ELR (cell line): ENCODE measurements at places on chromosomes 3 and 15.
A peak's percentile ranks its signal among the peaks of the same experiment; 100 is the strongest.

- peak; percentile 76 for DNase-seq
These were observed 60.8 kb upstream of the GALNT15 start for GRCh38 chr3:16113704-16114103.

GRCh38 chr15:77500989-77501388 lies 80.3 kb downstream of the HMG20A start:
- DNase-seq = peak; percentile 32

DNA sequence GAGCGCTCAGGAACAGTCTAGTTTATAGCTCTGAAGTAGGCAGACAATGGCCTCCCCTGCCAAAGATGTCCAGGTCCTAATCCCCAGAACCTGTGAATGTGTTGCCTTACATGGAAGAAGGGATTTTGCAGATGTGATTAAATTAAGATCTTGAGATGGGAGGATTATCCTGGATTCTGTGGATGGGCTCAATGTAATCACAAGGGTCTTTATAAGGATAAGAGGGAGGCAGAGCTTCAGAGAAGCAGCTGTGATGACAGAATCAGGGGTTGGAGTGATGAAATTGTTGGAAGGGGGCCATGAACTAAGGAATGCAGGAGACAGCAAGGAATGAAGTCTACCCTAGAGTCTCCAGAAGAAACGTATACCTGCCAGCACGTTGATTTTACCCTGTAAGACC lies 14.0 kb upstream of the GK5 start:
- no peak for DNase-seq

DNA sequence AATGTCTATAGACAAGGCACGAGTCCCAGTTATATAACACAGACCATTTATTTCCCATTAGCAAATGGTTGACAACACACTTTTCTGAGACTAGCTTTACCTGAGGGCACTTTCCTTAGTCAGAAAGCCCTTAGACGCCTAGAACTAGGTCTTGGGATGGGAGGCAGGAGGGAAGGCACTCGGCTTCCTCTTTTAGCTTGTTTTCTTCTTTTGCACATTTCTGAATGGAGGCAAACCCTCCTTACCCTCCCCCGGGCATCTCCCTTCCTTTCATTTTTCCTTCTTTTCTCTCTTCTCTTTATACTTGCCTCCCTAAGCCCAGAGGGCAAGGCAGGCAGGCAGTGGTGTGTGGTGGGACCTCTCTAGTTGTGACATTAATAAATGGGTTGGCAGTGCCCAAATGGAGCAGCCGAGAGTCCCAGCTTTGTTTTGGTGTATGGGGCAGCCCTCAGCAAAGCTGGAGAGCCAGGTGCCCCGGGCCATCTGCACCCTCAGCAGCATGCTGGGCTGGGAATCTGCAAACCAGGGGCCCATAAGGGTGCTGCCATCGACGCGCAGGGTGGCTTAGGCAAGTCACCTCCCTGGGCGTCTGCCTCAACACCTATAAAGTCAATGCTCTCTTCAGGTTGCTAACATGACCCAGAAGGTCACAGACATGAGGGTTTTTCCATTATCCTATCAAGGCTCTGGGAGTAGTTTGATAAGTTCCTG lies 21.1 kb upstream of the BCL2L10 start:
- DNase-seq = no peak

DNA sequence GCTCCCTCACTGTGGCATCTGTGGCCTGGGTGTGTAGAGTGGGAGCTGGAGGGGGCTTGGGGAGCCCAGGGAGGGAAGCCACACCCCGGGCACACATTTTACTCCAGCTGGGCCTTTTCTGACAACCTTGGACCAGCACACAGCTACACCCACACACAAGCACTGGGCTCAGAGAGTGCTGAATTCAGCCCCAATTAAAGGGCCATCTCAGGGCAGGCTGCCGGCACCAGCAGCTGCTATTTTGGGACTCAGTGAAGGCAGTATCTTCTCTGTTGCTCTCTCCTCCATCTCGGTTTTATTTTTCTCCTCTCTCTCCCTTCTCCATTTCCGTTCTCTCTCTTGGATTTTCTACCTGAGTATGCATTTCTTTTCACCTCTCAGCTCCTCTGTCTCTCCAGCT lies 19.1 kb upstream of the TBC1D21 start:
- no peak for DNase-seq

- peak; percentile 12 for DNase-seq
These were observed 123.2 kb upstream of the RAP2B start for GRCh38 chr3:153038779-153039178.

DNA sequence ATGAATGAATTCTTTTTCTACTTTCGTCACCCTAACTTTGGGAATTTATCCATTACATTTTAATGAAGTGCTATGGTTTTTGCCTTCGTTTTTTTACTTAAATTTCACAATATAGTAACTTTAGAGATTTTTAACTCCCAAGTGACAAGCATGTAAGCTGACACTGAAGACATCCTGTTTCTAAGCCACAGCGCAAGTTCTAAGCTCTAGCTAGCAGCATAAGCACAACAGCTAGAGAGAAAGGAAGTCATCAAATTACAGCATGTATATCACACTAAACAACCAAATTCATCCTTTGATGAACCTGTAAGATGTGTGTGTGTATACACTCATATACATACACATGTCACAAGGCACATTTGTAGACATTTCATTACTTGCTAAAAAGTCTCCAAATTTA lies 119.3 kb downstream of the P3H2 start:
- peak; percentile 19 for DNase-seq

- no peak for DNase-seq
These were observed 158.4 kb downstream of the TIGIT start for GRCh38 chr3:114452256-114452655.

GRCh38 chr15:89827829-89828228 lies 13.2 kb upstream of the ANPEP start:
- no peak for DNase-seq

DNA sequence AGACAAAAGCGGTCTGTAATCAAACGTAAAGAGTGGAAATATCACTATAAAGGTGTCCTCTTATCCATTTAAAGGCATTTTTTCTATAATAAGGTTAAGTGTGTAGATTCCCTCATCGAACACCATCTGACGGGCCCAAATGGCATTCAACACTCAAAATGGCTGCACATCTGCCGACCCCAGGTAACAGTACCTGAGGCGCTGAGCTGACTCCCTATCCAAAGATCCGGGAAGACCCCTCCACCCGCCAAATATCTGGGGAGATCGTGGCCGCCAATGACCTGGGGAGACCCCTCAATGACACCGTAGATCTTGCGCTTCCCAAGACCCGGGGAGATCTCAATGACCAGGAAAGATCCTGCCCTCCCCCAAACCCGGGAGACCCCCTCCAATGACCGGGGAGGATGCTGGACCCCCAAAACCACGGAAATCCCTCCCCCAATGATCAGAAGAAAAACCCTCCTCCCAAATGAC lies 476 bp downstream of the IP6K2 start:
- DNase-seq = peak; percentile 43

GRCh38 chr3:158347966-158348365 lies 223.0 kb upstream of the MLF1 start:
- DNase-seq = peak; percentile 2

- no peak for DNase-seq
These were observed 47.9 kb upstream of the LIPC start for GRCh38 chr15:58383876-58384275.

GRCh38 chr3:137041251-137041650 lies 83.5 kb downstream of the IL20RB start:
- DNase-seq = no peak

GRCh38 chr3:10774129-10774670 lies 41.8 kb upstream of the SLC6A11 start:
- no peak for DNase-seq

DNA sequence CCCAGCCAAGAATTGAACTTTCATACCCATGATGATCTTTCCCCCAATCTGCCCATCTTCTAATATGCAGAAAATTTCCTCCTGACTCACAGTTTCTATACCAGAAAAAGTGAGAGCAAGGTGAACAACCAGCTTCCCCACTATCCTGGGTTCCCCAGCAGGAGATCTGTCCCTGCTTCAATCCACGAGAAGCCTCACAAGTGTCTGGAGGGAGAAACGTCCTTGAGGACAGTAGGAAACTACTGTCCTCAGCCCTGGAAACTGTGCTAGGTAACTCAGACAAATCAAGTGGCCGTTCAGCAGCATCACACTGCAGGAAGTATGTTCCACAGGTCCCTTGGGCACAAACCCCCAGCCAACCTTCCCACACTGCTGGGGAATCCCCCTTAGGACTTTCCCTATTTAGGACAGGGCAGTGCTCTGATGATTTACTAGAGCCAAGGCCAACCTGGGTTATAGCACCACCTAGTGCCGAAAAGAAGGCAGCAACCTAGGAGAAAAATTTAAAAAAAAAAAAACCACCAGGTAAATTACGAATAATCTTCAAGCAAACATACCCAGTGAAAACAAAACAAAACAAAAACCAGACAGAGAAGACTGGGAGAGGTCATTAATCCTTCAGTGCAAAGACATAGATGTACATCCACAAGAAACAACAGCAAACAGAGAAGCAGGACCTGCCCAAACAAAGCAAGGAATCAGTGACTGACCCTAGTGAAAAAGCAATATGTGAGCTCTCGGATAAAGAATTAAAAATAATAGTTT lies 36.0 kb downstream of the MORC1 start:
- DNase-seq = peak; percentile 75

DNA sequence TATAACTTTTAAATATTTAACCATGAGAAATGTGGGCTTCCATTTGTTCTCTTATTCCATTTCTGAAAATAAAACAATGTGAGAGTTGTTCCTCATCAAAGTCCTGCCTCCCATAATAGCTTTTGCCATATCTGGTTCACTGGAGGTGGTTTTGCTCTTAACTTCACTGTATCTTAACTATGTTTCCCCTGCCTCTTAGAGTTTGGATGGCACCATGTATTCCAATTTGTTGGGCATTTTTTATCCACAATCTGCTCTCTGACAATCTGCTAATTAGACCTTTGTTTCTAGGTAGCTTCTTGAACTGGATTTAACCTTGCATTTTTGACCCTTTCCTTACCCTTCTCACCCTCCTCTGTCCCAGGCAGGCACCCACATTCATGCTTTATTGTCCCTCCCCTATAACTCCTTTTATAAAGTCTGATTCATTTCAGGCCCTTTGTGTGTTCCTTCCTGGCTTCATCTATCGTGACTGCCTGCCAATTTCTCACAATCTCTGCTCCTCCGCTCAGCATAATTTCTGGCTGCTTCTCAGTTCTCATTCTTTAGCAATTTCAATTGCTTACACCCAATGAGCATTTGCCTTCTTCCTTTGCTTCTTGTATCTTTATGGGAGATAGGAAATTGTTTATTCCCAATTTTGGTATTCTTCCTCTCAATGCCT lies 144.2 kb upstream of the ARHGEF26 start:
- DNase-seq = no peak

GRCh38 chr3:64890006-64890405 lies 202.2 kb upstream of the ADAMTS9 start:
- DNase-seq = no peak

DNA sequence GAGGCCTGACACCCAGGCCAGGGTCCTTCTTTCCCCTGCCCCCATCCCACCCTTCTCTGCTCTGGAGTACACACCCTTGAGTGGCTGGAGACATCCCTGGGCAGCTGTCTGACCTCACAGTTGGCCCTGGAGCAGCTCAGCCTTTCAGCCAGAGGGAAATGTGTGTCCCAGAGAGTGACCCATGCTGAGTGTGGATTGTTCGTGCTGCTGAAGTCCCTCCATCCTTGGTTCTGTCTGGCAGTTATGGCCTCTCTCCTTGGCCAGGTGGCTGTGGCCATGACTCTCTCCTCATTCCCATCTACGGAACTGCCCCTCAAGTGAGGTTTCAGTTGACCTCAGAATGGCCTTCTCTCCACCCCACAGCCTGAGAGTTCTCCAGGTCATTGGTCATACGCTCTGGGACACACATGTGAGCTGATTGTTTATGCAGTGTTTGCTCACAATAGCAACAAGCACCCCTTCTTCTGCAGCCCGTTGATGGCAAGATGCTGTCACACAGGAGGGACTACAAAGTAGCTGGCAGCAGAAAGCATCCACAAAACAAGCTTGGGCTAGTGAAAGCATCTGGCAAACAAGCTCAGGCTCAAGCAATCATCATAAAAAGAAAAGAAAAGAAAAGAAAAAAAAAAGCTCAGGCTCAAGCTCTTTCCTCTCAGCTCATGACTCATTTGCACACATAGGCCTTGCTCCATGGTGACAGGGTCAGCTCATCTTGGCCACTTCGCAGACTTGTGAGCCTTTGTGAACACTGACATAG lies 55.3 kb upstream of the ITGA11 start:
- peak; percentile 37 for DNase-seq

DNA sequence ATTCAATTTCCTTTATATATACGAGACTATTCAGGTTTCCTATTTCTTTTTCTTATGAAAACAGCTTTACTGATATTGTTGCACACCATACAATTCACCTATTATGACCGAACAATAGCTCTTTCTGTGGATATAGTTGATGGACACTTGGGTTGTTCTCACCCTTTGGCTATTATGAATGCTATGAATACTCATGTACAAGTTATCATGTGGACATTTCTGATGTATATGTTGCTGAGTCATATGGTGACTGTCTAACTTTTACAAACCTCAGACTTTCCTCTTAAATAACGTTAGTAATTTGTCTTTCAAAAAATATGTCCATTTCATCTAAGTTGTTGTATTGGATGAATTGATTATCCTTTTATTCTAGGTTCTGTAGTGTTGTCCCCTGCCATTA lies 15.7 kb upstream of the USF3 start:
- DNase-seq = peak; percentile 64

GRCh38 chr15:65660927-65661326 lies 39.2 kb downstream of the SLC24A1 start:
- DNase-seq = peak; percentile 46

GRCh38 chr3:129575233-129575996 lies 31.1 kb downstream of the PLXND1 start:
- no peak for DNase-seq

GRCh38 chr3:45453083-45453482 lies 64.7 kb downstream of the LARS2 start:
- DNase-seq = no peak

- DNase-seq = no peak
These were observed 64.5 kb downstream of the ZNF148 start for GRCh38 chr3:125310623-125311081.

GRCh38 chr3:65348398-65348995 lies 660.7 kb upstream of the ADAMTS9 start:
- peak; percentile 21 for DNase-seq

GRCh38 chr15:100772478-100772877 lies 107.2 kb upstream of the ALDH1A3 start:
- no peak for DNase-seq

DNA sequence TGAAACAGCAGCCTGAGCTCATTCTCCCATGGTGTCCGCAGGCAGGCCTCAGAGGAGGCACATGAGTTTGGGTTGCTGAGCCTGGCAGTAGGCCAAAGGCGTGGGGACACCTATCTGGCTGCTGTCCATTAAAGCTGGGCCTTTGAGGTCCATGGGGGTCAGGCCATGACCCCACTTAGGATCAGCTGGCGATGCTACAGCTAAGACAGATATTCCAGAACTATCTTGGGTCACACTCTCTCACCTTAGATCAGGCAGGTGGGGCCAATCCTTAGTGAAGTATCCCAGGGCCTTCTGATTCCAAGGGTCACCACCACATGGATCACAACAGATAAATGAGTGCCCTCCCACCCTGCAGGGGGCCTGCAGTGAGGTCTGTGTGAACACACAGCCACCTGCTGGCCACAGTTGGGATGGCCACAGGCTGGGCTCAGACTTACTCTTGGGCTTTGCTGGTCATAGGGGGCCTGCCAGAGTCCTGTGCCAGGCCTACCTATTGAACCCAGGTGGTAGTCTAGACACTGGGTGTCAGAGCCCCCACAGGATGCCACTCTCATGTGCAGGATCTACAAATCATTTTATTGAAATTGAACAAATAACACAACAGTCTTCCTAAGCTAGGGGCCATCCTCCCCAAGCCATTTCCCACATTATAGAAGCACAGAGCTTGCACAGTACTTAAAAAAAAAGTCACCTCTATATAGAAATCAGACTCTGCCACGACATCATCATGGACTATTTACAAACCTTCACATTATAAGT lies 2.0 kb upstream of the HYAL2 start:
- peak; percentile 76 for DNase-seq
